ENCODE measurements at places on chromosomes 5 and 9. TPM values are rescaled to one million over a fixed set of nuclear protein-coding genes. Genes with fewer than 3 reads are reported as not detected.

The LTC4S gene
- 25.8 TPM for total RNA-seq

GRCh38 chr9:21096172-21096900, 18.6 kb upstream of the IFNB1 start:
- DNase-seq = no peak
- H3K36me3 ChIP-seq = no peaks in the 10 kb centered on the region
- H3K27me3 ChIP-seq = no peaks in the 10 kb centered on the region
- peak overlapping the region; percentile 10 for H3K4me3 ChIP-seq
- H3K4me1 ChIP-seq = peaks cover 6% of the 10 kb centered on the region

DNA sequence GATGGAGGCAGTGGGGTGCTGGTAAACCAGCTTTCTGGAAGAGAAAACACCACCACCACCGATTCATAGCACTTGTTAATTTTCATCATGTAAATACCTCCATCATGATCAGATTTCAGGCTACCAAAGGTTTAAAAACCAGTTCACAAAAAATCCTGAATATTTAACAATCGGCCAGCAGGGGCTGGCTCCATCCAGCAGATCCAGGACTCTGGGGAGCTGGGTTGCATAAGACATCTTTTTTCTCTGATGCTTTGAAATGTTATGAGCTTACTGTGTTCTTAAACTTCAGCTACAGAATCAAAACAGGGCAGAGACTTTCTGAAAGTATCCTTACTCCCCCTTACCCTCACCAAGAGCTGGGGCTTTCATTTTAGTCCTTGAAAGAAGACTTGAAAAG, 14.6 kb upstream of the RNF183 start:
- H3K36me3 ChIP-seq = peaks cover 7% of the 10 kb centered on the region
- no peak overlapping the region for H3K27ac ChIP-seq
- H3K4me3 ChIP-seq = no peak overlapping the region
- H3K27me3 ChIP-seq = no peaks in the 10 kb centered on the region

GRCh38 chr9:38412751-38413150, 11.5 kb downstream of the IGFBPL1 start:
- no peak for DNase-seq
- H3K27ac ChIP-seq = no peak overlapping the region
- H3K36me3 ChIP-seq = no peaks in the 10 kb centered on the region
- no peak overlapping the region for H3K4me3 ChIP-seq
- H3K27me3 ChIP-seq = no peaks in the 10 kb centered on the region

All from upper lobe of left lung (tissue), 6 donors.